ENCODE measurements at places on chromosomes 16 and 17.

DNA sequence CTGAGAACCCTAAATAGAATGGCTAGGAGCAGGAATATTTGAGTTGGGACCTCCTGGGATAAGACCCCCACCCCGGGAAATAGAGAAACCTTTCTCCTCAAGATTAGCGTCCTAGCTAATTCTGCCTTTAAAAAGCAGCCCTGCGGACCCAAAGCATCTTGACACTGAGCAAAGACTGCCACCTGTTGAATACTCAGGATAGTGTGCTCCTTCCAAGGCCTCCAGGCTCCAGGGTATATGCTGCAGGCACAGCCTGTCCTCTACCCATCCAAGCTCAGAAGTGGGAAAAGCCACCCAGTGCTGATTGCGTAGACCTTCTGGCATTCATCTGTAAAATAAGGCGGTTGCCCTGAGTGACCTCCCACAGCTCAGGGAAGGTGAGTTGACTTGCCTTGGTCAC, 456.2 kb upstream of the DYNLRB2 start:
- no peak for DNase-seq

- DNase-seq = no peak
Measured at GRCh38 chr17:39635614-39636176, 1.2 kb upstream of the STARD3 start.

- no peak for DNase-seq
Measured at GRCh38 chr16:10791048-10791447, 27.5 kb downstream of the TVP23A start.

DNA sequence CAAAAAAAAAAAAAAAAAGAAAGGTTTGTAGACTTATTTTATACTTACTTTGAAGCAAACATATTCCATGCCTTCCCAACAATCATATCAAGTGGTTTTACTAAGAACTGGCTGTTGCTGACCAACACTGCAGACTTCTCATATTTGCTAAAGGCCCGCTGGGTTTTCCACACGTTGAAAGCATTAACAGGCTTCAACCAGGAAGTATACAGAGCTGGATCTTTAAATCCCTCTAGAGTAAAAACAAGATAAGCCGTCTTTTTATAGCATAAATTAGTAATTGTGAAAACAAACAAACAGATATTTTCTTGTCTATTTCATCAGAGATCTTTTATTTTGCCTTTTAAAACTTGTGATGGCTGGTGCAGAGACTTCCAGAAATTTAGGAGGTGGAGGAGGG, 29.1 kb downstream of the TUBD1 start:
- no peak for DNase-seq

- no peak for DNase-seq
Measured at GRCh38 chr17:40056379-40057015, 2.3 kb upstream of the MED24 start.

DNA sequence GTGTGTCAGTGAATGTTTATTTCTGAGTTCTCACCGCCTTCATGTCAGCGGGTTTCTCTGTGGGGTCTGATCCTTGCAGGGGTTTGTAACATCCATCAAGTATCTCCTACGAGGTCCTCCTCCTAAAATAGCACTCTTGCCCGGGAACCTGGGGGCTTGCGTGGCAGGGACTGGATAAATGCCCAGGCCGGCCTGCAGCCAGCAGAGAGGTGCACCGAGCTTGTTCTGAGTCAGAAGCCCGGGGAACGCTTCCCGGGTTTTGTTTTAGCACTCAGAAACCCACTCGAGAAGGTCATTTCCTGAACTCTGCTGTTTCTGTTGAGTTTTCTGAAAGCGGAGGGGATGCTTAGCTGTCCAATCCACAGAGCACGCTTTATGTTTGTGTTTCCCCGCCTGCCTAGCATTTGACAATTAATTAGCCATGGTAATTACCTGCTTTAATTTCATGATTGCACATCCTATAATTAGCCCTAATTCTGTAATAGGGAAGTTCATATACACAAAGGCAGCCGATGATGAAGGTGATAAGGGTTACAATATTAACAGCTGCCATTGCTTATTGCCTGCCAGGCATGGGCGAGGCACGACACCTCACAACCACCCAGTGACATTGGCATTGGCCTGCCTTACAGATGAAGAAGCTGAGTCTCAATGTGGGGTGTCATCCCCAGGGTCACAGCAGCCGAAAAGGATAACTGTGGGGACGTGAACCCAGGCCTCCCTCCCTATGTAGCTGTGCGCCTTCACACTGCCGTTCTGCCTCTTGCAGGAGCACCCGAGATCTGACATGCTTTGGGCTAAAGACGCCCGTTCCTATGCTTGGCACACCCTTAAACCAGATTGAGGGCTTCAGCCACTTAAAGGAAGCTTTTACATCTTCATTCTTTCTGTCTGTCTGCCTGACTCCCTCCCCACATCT, 333.1 kb downstream of the CPPED1 start:
- no peak for DNase-seq

DNA sequence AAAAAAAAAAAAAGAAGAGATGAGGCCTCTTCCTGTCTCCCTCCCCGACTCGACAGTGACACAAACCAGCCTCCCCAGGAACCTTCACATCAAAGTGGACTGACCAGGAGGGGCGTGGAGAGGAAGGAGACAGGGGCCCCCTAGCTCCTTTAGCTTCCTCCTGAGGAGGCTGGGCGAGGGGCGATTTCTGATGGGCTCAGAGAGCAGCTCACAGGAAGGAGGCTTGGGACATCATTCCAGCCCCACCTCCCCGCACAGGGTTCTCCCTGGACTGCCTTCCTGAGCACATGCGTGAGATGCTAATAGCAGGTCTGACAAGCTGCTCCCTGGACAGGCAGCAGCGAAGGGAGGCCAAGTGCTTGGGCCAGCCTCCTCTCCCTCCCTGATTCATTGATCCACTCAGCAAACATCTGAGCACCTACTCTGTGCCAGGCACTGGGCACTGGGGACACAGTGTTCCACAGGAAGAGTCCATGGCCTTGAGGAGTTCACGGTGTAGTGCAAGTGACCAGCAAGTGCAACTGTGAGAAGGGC, 14.4 kb upstream of the DOK4 start:
- no peak for DNase-seq

DNA sequence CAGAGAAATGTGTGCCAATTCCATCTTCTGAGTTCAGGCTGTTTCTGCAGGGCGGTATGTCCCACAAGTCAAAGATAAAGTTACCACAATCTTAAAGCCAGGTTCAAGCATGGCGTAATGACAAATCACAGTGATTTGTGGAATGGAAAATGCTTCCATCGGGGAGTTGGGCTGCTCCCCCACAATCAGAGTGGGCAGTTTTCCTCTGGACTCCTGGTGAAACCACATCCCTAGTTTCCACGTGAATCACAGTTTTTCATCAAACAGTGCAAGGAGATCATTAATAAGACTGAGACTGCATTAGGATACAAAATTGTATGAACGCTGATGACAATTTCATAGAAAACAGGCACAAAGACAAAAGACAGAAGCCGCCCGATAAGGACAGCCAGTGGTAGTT, 3.6 kb downstream of the LITAF start:
- DNase-seq = no peak

DNA sequence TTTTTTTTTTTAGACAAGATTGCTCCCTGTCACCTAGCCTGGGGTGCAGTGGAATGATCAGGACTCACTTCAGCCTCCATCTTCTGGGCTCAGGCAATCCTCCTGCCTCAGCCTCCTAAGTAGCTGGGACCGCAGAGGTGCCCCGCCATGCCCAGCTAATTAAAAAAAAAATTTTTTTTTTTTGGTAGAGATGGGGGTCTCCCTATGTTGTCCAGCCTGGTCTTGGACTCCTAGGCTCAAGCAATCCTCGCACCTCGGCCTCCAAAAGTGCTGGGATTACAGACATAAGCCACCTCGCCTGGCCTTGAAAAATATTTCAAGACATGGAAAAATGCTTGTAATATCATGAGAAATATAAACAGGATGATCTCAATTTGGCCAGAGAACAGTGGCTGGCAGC, 42.9 kb downstream of the HAPSTR1 start:
- no peak for DNase-seq

DNA sequence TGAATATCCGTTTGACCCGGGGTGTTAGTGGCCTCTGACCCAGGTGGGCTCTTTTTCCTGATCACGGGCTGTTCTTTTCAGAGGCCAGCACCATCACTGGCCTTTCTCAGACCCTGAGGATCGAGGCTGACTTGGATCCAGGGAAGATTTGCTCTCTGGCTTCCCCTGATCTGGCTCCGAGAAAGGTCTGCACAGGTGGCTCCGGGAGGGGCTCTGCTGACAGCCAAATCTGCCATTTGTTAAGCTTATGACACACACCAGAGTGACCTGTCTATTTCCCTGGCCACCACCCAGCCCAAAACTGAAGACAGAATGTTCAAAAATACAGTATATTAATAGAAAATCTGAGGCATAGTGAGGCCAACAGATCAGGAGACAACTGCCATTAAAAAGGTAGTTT, 221.8 kb upstream of the TNRC6C start:
- no peak for DNase-seq
